ENCODE measurements at places on chromosomes 6 and 20.

DNA sequence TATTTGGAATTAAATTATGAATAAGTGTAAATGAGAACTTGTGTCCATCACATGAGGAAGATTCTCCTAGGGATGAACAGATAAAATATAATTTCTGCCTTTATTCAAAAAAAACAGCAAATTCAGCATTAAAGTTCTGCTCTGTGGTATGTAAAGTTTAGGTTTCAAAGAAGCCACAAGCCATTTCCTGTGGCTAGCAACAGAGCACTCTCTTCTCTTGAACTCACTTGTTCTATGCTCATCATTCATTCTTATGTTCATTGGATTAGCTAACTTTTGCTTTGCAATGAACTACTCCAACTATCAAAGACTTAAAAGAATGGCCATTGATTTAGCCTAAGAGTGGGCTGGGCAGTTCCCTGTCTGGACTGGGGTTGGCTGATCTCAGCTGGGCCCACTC, 20.8 kb upstream of the SNRPB2 start:
- no peak for DNase-seq

DNA sequence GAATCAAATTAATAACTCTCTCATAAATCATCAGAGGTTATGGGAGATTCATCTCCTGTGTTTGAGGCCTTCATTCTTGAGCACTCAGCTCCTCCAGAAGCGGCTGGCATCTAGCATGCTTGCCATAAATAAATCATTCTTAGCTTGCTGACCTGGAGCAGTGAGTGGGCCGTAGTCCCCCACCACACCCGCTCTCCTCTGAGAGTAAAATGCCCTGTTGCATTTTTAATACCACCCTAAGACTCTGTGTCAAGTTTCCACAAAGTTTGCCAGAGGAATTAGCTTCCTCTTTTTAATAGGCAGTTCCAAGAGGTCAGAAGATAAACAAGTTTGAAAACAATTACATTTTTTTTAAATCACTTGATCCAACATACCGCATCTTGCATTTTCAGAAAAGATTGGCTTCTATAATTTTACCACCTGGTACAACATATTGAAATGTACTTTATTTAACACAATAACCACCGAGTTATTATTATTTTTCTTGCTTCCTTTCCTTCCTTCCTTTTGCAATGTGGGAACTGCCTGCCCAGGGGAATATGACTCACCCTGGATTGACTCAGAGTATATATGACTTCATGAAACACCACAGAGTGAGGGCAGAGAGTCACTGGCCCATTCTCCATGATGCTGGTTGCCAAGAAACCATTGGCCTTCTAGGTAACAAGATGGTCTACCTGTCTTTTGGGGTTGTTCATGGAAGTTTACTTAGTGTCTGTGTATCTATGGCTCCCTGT, 29.4 kb upstream of the CLIC5 start:
- no peak for DNase-seq

- no peak for DNase-seq
Measured at GRCh38 chr6:34056305-34057108, 89.4 kb downstream of the GRM4 start.

GRCh38 chr20:4833074-4833728, 111.5 kb downstream of the PRND start:
- no peak for DNase-seq

GRCh38 chr6:137167702-137168377, 5.6 kb downstream of the IL22RA2 start:
- peak; percentile 12 for DNase-seq

DNA sequence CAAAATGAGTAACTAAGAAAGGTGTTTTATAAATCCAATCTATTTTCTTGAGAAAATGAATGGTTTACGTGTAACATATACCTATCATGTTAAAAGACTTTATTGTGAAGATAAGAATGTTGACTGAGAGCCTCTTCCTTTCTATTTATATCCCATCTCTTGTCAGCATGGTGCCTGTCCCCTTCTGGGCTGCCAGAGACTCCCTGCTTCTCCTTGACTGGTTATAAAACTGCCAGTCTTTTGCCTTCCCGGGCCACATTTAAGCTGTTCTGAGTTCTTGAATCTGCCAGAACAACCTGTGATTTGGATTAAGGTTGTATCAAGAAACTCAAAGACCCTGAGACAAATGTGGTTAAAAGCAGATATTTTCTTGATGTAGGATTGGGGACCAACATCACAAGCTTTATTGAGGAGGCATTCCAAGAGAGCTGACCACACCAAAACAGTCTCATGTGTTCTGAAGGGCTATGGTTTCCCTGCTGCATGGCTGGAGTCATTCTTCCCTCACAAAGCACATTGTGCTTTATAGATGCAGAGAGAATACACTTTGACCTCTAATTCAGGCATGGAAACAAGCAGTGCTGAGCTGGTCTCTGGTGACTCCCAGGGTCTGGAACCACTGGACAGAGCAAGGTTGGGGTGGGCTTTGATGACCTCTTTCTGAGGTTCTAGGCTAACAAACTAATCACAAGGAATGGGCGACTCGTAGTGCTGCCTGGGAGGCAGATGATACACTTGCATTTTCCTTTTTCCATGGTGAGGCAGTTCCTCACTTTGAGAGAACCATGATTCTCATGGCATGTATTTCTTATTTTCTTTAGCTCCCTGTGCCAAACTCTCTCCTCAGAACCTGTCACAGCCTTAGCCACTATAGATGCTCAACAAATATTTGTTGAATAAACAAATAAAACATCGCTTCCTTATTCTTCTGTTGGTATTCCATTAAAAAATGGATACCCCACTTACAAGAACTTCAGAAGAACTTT, 205.0 kb upstream of the PREP start:
- DNase-seq = no peak

DNA sequence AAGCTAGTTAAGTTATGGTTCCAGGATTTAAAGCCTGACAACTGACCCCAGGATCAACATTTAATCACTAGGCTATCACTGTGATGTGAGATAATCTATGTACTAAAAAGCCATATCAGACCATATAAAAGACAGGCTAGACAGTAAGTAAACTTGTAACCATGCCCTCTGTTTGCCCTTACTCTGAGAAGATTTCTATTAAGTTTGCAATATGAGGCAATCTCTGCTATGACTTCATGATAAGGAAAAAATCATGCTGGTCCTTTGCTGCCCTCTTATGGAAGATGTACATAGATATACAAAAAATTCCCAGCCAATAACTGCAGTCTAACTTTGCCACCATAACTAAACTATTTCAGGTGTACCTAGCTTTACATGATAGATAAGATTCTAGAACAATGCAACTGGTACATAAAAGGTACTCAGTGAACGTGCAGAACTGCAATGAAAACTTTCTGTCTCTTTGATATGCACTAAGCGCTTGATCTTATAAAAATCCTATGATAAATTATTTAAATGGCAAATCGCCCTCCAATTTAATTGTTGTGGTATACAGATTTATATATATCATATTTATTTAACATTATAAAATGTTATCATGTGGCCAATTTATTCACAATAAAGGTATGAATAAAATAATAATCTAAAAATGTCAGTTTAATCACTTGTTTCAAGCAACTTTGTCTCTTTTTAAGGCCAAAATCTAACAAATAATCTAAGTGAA, 70.5 kb downstream of the FAM217A start:
- DNase-seq = peak; percentile 21

GRCh38 chr6:136886091-136886490, 36.0 kb upstream of the SLC35D3 start:
- no peak for DNase-seq

DNA sequence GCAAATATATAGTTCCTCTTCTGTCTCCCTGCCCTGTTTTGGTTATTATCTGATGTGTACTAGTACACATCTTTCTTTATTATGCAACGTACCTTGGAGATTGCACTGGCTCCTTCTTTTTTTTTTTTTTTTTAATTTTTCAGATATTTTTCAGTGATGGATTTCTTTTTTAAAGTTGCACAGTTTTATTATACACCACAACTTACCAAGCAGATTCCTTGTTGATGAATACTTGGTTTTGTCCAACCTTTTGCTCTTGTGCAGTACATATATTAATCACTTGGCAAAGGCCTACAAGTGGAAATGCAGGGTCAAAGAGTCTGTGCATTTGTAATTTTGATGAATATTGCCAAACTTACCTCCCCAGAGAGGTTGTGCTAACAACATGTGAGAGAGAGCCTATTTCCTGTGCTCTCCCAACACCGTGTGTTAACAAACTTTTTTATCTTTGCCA, 50.1 kb upstream of the RNF24 start:
- DNase-seq = no peak

GRCh38 chr6:36570264-36570663, 23.0 kb upstream of the STK38 start:
- DNase-seq = no peak

GRCh38 chr6:16697437-16698161, 63.7 kb downstream of the ATXN1 start:
- no peak for DNase-seq

DNA sequence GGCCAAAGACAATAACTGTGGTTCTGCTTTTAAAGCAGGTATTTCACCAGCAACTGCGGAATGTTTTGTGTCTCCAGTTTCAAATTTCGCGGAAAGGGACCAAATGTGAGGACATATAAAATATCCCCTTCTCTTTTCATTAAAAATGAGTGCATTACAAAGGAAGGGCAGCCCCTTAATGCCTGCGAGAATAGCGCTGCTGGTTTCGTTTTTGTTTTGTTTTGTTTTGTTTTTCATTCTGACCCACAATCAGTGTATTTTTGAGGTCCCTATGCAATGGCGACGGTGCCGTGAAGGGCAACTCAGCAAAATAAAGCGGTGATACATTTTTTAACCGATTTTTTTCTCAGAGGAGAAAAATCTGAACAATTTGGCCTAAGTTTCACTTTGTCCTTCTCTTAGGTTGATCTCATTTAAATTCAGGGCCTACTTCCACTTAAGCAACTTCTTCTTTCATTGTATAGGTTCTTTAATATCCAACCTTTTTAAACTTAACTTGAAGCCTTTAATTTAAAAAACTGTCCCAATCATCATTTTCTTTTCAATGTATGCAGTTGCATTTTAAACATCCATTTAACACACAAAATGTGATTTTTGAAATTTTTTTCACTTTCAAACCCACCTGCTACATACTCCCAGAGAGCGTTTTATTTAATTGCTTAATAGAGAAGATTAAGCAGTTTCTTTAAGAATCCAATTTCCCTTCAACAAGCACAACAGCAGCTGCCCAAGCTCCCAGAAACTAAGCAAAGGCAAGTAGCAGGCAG, 2.9 kb upstream of the HIVEP2 start:
- DNase-seq = no peak

DNA sequence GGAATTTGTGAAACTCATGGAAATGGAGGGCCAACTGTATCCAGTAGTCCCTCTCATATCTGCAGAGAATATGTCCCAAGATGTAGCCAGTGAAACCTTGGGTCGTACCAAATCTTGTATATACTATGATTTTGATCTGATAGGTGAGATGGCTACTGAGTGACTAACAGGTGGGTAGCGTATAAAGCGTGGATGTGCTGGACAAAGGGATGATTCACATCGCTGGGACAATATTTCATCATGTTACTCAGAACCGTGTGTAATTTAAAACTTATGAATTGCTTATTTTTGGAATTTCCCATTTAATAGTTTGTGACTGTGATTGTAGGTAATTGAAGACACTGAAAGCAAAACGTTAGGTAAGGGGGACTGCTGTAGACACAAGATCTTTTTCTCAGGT, 144.1 kb downstream of the SMAP1 start:
- DNase-seq = no peak

GRCh38 chr6:89050697-89051096, 29.9 kb upstream of the PNRC1 start:
- DNase-seq = no peak

- DNase-seq = no peak
Measured at GRCh38 chr6:26104457-26105108, 17.4 kb downstream of the HFE start.

GRCh38 chr20:18103497-18103896, 34.2 kb upstream of the KAT14 start:
- DNase-seq = no peak

DNA sequence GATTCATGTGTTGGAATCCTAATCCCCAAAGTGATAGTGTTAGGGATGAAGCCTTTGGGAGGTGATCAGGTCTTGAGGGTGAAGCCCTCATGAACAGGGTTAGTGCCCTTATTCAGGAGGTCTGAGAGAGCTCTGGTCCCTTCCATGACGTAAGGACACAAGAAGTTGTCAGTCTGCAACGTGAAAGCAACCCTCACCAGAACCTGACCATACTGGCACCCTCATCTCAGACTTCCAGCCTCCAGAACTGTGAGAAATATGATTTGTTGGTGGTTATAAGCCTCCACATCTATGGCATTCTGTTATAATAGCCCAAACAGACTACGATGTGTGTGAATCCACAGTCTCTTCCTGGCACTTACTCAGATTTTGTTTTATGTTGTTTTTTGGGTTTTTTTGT, 90.7 kb downstream of the TRERF1 start:
- no peak for DNase-seq

- DNase-seq = no peak
Measured at GRCh38 chr6:33709605-33710295, 1.8 kb downstream of the UQCC2 start.

- no peak for DNase-seq
Measured at GRCh38 chr20:16147216-16147615, 426.0 kb downstream of the KIF16B start.

DNA sequence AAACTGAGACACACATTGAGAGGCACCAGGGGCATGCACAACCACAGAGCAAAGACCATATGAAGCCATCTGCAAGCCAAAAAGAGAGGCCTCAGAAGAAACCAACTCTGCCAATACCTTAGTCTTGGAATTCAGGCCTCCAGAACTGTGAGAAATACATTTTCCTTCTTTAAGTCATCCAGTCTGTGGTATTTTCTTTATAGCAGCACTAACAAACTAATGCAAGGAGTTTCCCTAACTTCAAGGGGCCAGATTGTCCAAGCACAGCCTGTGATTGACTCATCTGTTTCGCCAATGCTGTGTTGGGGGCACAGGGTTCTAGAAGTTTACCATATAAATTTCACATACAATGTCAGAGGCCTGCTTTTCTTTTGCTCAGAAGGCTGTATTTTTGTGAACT, 364.6 kb downstream of the GJA1 start:
- no peak for DNase-seq

- DNase-seq = no peak
Measured at GRCh38 chr20:40154514-40154913, 534.5 kb downstream of the MAFB start.

- no peak for DNase-seq
Measured at GRCh38 chr6:163516908-163517307, 102.4 kb downstream of the QKI start.

DNA sequence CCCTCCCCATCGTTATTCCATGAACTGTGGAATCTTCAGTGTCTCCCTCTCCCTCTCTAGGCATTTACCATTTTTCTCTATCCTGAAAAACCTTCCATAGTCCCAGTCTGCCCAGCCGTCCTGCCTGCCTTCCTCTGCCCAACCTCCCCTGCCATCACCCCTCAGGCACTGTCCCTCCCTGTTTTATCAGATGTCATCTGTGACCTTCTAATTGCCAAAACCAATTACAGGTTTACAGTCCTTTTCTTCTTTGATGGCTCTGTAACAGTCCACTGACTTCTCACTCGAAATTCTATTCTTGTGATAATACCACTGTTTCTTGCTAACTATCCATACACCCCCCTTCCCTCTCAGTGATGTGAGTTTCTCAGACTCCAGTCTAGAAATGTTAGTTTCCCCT, 2.3 kb upstream of the SLC23A2 start:
- DNase-seq = no peak
